Fibroblast of skin of right quadriceps (primary cell): ENCODE measurements at places on chromosomes 4 and X.
A peak's percentile ranks its signal among the peaks of the same experiment; 100 is the strongest.

- DNase-seq, result no peak
These were observed 300.4 kb upstream of the RPS6KA3 start for GRCh38 chrX:20567108-20567507.

DNA sequence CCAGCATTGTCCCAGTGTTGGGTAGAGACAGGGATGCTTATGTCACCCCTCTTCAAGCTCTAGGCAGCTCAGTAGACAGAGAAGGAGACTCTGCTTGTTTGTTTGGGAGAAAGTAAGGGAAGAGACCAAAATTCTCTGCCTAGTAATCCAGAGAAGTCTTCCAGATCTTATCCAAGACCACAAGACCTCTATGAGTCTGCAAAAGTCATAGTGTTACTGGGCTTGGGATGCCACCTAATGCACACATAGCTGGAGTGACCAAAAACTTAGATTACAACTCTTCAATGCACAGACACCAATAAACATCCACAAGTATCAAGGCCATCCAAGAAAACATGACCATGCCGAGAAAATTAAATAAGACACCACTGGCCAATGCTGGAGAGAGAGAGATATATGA is 205.5 kb downstream of the UNC5C start:
- DNase-seq, result no peak

DNA sequence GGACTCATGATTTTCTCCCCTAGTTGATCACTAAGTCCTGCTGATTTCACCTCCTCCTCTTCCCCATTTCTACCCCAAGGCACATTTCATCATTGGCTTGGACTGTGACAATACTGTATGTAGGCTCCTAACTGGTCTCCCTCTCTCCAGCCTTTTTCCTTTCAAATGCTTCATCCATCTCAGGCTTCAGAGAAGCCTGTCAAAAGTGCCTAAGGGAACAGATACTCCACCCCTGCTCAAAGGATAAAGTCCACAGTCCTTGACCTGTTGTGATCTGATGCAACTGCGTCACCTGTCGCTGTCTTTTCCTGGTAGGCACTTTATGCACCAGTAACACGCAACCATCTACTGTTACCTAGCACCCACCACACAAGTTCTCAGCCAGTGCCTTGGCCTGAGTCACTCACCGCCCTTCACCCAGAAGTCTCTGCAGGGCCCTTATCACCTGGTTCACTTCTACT is 12.8 kb downstream of the SCARB2 start:
- DNase-seq, result no peak

GRCh38 chr4:185405296-185405999 is 8.8 kb downstream of the ANKRD37 start:
- DNase-seq, result no peak

- DNase-seq, result no peak
These were observed 64.7 kb downstream of the WFS1 start for GRCh38 chr4:6334203-6334887.

DNA sequence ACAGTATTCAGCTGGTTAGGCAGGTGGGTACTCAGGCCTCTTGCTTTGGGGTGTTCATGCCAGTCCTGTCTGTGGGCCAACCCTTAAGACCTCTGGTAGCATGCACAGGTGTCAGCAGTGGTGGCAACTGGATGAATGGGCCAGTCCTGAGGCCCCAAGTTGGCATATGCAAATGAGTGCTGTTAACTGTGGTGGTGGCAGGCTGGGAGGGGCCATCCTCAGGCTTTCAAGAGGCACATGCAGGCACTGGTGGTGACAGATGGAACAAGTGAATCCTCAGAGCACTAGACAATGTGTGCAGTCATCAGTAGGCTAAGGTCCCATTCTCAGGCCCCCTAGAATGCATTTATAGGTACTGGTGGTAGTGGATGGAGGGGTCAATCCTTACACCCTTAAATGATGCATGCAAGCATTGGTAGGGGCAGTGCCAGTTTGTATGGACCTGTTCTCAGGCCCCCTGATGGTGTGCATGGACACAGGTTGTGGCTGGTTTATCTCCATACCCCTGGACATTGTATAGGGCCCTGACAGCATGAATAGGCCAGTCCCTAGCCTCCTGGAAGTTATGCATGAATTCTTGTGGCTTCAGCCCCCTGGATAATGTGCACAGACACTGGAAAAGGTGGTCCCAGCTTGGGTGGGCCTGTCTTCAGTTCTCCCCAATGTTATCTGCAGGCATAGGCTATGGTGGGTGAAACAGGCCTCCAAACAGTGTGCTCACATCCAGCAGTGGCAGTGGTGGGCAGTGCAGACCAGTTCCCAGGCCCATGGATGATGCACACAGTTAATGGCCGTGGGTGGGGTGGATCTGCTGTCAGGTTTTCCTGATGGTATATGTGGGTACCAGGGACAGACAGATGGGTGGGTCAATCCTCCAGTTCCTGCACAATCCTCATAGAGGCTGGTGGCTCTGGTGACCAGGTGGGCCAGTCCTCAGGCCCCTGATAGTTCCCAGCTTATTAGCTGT is 24.7 kb downstream of the TECRL start:
- no peak for DNase-seq

GRCh38 chr4:3686753-3687152 is 79.4 kb upstream of the ADRA2C start:
- DNase-seq, result no peak

DNA sequence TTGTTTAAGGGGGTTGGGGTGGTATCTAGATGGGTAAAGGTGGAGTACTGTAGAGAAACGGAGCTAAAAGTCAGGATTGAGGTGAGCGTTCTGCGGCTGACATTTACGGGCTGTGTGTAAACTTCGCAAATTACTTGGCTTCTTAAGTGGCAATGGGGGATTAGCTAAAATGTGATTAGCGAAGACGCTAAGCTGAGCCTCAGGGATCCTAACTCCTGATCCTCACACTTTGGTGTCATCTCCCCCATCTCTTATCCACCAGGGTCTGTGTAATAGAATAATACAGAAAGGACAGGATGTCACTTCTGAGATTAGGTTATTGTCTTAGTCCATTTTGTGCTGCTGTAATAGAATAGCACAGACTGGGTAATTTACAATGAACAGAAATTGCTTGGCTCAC is 10.6 kb upstream of the FAT1 start:
- DNase-seq, result no peak

DNA sequence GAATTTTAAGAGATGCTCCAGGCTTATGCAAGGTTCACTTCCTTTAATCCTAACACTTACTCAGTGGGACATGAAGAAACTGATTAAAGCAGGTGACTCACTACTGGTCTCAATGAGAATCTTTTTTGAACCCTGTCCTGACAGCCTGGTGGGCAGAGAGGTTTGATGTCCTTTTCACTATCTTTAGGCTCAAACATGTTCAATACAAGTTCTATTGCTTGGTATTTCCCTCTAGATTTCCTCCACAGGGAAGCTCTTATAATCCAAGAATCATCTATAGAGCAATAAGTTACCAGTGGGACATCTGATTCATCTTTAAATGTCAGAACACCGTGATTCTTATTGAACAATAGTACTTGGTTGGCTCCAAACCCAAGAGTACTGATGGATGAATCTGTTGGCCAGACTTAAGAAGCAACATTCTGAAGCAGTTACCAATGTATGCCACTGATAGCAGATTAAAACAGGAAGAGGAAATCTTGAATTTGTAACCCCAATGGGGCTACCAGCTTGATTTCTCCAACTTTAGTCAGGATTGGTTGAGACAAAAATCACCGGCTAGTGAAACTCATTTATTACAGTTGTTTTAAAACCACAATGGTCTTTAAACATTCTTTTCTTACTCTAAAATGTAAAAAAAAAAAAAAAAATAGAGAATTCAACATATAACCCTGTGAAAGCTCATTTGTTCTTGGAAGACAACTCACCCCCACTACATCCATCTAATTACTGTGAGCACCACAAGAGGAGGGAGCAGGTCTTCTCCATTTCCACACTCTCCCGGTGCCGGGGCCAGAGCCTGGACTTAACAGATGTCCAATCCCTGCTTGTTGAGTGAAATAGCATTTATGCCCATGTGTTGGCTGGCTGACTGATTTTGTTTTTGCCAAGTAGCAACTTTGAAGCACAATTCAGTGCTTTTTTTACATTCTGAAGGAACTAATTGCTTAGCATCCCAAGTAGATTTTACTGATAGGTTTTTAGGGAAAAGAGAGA is 43.3 kb downstream of the FGFBP1 start:
- DNase-seq, result no peak

- no peak for DNase-seq
These were observed 5.0 kb upstream of the MGST2 start for GRCh38 chr4:139660568-139661043.

- DNase-seq, result no peak
These were observed 1744.4 kb upstream of the ADGRL3 start for GRCh38 chr4:59455751-59456150.

DNA sequence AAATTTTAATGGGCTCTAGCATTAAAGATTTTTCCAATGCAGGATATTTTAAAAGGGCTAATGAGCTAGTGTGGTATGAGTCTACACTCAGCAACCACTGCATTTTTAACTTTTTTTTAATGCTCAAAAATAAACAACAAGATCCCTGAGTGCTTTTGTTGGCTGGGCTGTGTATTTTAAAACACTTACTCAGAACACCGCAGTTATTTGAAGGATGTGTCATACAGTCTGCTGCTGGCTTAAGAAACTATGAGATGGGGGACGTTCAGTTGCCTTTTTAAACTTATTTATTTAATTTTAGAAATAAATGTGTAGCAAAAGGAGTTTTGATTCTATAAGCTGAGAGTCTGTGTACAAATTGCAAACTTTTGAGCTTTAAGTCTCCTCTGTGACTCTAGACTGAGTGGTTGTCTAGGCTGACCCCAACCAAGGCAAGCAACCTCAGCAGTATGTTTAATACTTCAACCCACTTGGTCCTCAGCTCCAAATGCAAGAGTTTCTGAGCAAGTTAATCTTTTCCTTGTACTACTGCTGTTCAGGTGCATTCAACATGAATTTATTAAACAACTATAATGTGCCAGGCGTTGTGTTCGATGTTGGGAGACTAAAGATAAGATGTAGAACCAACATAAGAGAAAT is 278.6 kb upstream of the DIPK2B start:
- DNase-seq, result peak; percentile 94

DNA sequence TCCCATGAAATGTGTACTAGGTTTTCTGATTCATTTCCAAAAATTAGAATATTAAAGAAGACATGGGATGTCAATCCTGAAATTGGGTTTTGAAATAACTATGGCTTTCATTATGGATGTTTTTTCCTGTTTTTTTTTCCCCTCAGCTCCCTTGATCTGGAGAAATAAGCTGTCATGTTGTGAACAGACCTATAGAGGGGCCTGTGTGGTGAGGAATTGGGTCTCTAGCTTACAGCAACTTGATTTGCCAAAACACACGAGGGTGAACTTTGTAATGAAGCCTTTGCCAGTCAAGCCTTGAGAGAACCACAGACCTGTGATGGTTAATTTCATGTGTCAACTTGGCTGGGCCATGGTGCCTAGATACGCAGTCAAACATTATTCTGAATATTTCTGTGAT is 2413.6 kb downstream of the PCDH7 start:
- DNase-seq, result no peak

- DNase-seq, result peak; percentile 31
These were observed 47.2 kb upstream of the TMEM33 start for GRCh38 chr4:41887821-41888686.

DNA sequence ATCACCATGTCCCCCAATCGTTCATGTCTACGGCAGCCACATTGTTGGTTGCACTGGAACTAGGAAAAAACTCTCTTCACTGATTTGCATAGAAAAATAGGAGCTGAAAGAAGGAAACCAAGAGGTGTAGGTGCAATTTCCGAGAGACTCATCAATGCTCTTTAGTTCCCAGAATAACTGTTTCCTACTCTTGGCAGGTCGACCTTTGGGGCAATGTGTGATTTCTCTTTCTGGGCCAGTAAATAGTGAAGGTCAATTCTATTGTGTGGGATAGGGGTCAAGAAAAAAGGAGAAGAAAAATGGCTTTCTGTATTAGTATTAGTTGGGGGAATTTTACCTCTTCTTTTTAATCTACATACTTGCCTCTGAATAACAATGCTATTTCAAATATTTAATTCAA is 55.9 kb upstream of the PDE5A start:
- DNase-seq, result no peak

DNA sequence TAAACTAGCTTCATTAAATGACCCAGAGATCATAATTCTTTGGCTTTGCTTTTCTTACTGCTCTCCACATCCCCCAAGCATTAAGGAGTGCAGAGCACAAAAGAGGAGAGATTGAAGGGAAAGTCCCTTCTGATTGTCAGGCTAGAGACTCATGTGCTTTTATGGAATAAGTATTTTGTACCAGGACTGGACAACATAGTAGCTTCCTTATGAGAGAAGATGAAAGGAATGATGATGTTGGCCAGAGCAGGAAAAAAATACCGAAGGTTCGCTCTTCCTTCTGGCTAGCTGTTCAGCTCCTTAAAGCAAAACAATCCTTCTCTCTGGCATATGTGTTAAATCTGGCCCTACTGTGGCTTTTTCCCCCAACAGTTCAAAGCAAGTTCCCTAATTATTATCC is 53.1 kb downstream of the HOPX start:
- DNase-seq, result no peak

DNA sequence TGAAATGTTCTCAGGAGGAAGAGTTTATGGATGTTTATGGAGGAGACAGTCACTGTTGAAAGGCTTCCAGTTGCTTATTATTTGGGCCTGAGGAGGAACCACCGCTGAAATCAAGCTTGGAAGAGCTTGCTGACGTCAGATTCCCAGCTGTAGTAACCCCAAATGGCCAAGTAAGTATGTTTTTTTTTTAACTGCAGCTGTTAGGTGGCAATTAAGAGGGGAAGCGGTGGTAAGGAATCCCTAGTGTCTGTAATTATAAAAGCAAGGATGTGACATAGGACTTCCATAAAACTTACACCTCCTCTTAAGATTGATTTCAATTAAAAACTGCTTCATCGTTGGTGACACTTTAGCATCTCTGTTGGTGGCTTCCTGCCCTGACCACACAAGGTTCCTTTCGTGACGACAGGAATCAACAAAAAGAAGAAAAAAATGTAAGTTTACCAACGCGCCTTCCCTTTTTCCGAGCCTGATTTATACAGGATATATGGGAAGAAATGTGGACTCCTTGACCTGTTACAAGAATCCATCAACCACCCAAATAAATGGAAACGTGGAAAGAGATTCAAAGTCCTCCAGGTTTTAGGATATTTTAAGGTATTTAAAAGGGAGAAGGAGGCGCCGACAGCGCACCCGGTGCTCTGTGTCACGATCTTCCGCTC is 884 bp downstream of the RELL1 start:
- peak; percentile 50 for DNase-seq

GRCh38 chr4:173436771-173437265 is 37.9 kb upstream of the SCRG1 start:
- DNase-seq, result peak; percentile 44

DNA sequence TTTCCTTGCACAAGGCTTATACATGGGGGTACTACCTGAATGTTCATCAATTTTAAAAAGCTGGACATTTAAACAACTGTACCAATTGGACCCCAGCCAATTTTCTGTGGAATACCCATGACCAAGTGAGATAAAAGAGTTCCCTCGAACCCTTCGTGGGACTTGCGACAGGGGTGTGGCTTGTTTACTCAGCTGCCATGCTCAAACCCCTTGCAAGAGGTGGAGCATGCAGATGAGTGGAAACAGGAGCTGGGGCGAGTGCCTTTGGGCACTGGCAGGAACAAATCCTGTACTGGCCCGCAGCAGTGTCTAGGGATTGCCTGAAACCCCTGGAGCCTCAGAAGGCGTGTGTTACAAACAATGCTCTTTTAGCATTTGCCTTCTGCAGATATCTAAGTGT is 144.2 kb downstream of the PDHA2 start:
- no peak for DNase-seq
